ENCODE measurements at places on chromosomes 13 and 19.
A peak's percentile ranks its signal among the peaks of the same experiment; 100 is the strongest.

GRCh38 chr13:110344320-110344719, 37.2 kb downstream of the COL4A2 start:
- no peak for DNase-seq

DNA sequence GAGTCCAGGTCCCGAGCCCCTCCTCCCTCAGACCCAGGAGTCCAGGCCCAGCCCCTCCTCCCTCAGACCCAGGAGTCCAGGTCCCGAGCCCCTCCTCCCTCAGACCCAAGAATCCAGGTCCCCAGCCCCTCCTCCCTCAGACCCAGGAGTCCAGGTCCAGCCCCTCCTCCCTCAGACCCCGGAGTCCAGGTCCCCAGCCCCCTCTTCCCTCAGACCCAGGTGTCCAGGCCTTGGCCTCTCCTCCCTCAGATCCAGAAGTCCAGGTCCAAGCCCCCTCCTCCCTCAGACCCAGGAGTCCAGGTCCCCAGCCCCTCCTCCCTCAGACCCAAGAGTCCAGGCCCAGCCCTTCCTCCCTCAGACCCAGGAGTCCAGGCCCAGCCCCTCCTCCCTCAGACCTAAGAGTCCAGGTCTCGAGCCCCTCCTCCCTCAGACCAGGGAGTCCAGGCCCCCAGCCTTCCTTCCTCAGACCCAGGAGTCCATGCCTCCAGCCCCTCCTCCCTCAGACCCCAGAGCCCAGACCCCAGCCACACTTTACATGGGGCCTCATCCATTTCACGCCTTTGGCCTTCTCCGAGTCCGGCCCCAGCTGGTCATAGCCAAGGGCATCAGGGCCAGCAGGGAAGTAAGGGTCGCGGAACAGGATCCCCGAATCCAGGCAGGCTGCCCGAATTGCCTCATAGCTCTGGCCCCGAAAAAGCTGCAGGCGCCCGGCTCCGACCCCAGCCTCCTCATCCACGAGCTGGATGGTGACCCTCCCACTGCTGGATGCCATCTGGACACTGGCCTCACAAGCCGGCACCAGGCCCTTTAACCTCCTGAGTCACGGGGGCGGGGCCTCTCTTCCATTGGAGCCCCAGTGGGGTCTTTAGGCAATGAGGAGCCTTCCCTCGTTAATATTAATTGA, 628 bp downstream of the CAPN12 start:
- no peak for DNase-seq

- no peak for DNase-seq
Measured at GRCh38 chr19:27735314-27735713, 1477.6 kb downstream of the UQCRFS1 start.

- no peak for DNase-seq
Measured at GRCh38 chr19:18604820-18605159, 1.8 kb downstream of the CRLF1 start.

DNA sequence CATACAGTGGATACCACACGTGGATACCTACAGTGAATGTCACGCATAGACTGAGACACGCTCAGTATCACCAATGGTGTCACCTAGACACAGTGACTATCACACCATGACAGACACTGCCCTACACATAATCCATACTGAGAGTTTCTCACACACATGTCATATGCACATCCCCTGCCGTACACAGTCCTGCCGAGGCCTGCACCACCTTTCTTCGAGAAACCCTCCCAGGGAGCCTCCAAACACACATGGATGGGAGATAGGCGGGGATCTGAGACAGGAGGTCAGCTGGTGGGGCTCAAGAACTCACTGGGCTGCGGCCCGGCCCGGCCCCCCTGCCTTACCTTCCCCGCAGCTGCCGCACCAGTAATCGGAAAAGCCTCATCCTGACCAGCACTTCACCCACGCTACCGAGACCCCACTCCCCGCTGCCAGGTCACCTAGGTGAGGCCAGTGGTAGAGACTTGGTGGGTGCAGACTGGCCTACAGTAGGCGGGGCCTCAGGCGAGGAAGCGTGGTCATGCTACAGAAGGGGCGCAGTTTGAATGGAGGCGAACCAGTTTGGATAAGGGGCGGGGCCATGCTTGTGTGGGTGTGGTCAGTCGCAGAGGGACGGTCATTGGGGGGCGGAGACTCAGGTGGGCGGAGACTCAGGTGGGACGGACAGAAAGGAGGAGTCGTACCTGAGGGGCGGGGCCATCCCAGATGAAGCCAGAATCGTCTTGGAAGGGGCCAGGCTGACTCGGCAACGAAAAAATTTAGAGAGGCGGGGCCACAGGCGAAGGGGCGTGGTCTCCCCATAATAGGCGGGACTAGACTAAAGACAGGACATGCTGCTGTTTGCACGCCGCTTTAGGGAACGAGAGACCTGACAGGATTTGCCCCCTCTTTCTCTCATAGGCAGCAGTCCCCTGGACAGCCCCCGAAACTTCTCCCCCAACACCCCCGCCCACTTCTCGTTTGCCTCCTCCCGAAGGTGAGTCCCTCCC, 2.1 kb downstream of the MAST1 start:
- peak; percentile 47 for DNase-seq

GRCh38 chr13:29165840-29166239, 345.7 kb downstream of the MTUS2 start:
- DNase-seq, result no peak

GRCh38 chr19:12272980-12273901, 21.4 kb downstream of the ZNF44 start:
- no peak for DNase-seq

DNA sequence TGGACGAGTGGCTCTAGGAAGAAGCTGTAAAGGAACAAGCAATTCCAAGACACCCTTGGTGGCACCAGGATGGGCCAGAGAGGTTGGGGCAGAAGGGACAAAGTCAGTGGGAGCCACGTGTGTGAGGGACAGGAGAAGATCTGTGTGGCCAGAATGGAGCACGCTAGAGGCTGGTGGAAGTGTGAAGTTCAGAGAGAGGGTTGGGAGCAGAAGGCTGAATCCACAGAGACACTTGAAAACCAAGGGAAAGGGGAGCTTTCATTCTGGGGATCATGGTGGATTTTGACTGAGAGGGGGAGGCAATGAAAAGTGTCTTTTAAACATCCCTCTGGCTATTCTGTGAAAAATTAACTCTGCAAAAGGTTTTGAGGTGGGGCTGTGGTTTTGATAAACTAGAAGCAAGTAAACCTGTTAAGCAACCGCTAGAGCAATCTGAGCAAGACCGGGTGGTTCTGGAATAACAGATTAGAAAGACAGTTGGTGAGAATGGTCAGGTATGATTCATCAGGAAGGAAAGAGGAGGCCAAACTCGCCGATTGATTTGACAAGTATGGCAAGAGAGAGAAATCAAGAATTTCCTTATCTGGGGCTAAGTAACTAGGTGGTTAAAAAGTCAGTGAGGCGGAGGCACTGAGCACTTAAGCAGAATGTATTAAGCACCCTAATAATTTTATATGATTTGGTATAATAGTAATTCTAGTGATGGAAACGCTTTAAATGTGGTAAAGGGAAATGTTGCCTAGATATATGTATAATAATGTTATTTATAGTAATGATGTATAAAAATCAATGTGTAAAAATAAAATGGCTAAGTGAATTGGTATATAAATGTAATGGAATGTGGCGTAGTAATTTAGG, 140.0 kb downstream of the MYO16 start:
- no peak for DNase-seq

DNA sequence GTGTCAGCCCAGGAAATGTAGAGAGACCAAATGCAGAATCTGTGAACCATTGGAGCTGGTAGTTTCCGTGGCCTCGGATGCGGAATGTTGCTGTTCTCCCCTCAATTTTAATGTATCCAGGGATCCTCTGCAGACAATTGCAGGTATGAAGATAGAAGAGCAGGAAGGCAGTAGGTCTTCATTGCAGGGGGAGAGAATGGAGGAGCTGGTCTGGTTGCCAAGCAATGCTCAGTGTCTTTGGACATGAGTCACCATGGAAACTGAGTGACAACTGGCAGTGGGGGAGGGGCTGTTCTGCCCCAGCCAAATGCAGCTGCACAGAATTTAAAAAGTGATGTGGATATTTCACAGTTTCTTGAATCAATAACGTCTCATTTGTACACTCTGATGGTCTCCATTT, 56.1 kb upstream of the ZNF835 start:
- no peak for DNase-seq

DNA sequence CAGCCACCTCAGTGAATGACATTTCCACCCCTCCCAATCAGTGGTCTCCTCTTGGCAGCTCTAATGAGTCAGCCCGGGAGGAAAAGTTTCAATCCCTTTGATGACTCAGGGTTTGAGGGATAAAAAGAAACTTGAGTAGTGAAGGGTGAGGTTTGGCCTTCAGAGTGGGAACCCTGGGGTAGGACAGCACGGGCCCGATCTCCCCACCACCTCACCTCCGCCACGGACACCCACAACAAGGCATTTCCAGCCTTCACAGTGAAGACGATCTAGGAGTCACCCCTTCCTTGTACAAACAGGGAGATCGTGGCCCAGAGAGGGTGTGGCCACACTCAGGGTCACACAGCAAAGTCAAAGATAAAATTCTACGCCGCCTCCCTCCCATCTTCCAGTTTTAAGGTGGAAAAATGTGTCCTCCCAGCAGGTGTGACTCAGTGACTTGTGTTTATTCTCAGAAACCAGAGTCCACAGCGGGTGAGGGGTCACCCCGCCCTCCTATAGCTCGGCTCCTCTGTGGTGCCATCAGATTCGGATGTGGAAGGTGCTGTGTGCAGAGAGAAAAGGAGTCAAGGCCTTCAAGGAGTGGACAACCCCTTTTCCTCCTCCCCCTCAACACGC, 12.3 kb downstream of the CIB3 start:
- DNase-seq, result no peak

DNA sequence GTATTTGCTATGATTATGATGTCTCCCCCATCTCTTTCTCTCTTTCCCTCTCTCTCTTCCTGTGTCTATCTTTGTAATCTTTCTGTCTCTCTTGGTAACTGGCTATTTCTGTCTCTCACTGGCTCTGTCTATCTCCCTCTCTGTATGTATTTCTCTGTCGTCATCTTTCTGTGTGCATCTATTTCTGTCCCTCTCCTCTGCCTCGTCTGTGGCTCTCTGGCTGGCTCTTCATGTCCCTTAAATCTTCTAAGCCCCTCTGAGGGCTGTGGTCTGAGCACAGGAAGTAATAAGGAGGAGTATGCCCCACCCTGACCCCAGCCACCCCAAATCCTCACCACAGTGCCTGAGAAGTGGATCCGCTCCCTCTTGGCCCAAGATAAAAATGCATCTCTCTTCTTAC, 104.4 kb downstream of the DNAJC15 start:
- DNase-seq, result no peak

DNA sequence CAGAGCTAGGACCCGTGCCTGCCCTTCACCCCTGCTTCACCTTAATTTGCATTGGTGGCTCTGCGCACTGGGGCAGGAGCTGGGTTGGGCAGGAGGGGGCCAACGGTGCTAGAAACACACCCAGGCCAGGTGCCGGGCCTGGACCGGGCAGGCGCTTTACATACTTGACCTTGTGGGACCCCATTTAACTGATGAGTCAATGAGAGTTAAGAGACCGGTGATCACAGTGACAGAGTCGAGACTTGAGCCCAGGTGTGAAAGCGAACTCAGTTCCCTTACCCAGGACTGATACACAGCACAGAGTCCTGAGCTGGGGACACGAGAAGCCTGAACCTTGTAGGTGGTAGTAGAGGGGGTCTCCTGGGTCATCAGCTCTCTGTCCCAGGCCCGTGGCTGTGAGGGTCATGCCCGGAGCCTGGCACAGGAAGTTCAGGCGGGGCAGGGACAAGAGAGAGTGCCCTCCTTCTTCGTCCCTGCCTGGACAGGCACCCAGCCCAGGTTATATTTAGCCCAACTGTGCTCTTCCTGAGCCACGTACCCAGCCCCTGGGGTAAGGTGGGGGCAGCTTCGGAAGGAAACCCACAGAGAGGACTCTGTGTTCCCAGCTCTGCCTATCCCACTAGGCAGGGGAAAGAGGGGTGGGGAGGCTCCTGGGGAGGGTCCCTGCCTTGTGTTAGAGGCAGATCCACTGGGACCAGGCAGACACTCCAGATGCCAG, 1.9 kb downstream of the PRX start:
- DNase-seq, result no peak

DNA sequence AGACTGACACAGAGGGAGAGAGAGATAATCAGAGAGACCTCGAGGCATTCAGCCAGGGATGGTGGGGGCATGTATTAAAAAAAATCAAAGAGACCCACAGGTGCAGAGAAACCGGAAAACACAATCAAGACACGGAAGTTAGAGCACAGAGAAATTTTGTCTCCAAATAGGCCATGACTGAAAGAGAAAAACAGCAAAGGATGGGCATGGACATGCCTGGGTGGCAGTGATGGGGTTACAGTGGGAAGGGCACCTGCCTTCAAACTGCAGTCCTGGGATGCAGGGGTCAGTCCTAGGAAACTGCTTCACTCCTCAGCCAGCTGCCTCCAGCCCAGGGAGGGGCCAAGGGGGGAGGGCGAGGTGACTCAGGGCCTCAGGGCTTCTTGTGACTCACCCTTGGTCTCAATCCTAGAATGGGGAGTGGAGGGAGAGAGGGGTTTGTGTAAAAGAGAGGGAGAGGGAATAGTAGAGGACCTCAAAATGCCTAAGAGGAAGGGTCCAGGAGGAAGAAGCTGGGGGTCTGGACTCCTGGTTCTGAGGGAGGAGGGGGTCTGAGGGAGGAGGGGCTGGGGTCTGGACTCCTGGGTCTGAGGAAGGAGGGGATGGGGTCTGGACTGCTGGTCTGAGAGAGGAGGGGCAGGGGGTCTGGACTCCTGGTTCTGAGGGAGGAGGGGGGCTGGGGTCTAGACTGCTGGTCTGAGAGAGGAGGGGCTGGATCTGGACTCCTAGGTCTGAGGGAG, 3.6 kb upstream of the KCNN4 start:
- DNase-seq, result peak; percentile 78

DNA sequence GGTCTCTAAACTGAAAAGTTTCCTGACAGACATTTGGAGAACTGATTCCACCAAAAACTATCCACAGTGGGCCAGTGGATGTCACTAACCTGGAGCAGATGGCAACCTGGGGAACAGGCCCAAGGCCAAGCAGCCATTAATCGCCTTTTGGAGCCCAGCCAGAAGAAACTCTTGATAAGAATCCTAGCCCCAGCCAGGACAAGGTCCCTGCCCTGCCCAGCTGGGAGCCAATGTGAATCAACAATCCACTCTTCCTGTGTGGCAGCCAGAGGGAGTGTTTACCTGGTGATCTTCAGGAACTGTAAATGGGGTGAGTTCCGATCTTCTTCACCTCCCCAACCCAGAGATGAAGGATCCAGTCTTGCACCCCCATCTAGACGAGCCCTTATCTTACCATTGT, 14.5 kb upstream of the IGSF23 start:
- DNase-seq, result no peak

- DNase-seq, result no peak
Measured at GRCh38 chr13:39963612-39964011, 308.1 kb downstream of the COG6 start.

GRCh38 chr19:22610121-22610520, 24.0 kb upstream of the ZNF492 start:
- no peak for DNase-seq

DNA sequence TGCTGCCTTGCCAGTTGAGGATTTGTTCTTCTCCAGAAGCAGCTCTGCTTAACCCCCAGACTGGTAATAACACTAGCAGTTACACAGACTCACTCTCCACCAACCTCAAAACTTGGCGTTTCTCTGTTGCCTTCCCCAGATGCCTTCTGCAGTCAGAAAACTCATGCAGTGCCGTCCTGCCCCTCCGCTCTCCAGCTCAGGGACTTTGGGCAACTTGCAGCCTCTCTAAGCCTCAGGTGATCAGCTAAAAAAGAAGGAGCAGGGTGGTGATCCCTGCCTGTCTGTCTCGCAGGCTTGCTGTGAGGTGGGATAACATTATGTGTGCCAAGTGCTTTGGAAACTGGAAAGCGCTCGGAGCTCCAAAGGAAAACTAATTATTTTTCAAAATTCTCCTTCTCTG, 391.6 kb downstream of the HS6ST3 start:
- DNase-seq, result no peak

Data from omental fat pad (tissue), 4 donors.